Endothelial cell (in vitro differentiated cells): ENCODE measurements at places on chromosomes 2 and 18.

DNA sequence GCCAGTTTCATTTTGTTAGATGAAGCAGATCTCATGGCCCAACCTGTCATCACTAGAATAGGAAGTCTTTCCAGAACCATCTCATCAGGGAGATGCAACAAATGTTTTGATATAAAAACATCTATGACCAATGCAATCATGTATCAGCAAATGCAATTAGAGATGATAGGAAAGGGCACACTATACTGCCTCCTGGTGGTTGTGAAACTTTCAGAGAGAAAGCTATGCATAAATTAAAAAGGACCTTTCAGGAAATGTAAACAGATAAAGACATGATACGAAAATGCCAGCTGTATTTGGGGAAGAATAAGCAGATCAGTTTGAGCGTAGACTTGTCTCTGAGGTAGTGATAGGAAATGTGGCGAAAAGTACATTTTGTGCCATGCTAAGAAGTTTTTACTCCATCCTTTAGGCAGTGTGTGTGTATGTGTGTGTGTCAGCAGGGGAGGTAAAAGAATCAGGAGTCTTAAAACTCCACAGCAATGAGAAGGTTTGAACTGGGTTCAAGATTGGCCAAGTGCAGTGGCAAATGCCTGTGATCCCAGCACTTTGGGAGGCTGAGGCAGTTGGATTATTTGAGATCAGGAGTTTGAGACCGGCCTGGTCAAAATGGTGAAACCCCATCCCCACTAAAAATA lies 479.3 kb downstream of the CPS1 start:
- peak; percentile 31 for DNase-seq

DNA sequence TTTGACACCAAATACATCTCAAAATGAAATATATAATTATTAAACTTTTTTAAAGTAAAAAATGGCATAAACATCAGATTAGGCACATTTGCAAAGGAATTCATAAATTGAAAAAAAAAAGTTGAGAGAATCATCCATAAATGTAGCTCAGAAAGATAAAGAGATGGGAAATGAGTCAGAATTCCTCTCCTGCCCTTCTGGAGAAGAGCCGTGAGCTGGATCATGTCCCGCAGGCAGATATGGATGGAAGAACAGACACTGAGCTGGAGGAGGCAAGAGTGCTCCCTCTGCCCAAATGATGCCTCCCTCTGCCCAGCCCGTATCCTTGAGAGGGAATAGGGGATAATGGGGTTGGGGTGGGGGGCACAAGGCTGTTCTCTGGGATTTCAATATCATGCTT lies 190.9 kb downstream of the TFCP2L1 start:
- DNase-seq: no peak

- no peak for DNase-seq
Measured at GRCh38 chr2:212076456-212076855, 462.1 kb downstream of the ERBB4 start.

GRCh38 chr18:77983270-77983669 lies 733.6 kb downstream of the GALR1 start:
- no peak for DNase-seq

- no peak for DNase-seq
Measured at GRCh38 chr2:231715988-231716616, 7.8 kb downstream of the PTMA start.

DNA sequence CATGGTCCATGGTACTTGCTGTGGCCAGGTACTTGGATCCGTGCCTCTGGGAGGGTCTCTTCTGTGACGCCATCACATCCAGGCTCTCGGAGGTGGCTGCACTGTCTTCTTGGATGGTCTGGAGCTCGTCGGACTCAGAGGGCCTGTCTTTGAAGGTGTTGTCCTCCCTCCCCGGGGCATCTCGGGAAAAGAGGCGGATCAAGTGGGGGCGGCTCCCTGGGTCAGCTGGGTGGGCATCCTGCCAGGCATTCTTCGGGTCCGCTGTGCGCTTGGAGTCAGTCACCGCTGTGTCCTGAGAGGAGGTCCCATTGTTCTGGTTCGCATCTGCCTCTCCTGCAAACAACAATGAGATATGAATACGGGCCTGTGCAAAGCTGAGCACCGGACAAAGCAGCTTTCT lies 115.6 kb downstream of the MBP start:
- DNase-seq: no peak

- DNase-seq: no peak
Measured at GRCh38 chr18:54392543-54393023, 34.9 kb downstream of the C18orf54 start.

DNA sequence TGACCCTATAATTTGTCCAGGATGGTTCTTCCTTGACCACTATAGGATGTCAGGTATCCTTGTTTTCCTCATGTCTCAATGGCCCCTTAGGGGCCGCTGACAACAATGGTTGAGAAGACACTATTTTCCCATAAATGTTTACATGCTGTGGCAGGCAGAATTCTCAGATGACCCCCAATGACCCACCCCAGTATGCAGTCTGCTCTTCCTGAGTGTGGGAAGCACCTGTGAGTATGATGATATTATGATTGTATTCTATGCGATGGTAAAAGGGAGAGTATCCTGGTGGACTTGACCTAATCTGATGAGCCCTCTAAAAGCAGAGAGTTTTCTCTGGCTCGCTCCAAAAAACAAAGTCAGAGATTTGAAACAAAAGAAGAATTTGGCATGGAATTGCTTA lies 123.1 kb upstream of the DLX2 start:
- no peak for DNase-seq

- no peak for DNase-seq
Measured at GRCh38 chr2:159489476-159489875, 126.9 kb downstream of the BAZ2B start.

DNA sequence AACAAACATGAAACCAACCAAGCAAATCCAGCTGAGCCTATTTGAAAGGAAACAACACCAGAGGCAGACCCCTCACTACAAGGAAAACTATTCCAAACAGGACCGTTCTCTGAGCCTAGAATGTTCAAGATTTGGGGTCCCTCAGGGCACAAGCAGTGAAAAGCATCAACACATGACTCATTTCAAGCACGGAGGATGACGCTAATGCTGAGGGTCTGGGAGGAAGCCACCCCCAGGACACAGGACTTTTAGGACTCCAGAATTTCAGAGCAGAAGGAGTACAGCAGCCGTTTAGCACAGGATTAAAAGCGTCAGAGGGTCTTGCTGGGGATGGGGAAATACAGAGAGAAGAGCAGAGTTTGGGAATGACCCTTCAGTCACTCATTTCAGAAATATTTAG lies 168.9 kb downstream of the DLGAP1 start:
- DNase-seq: no peak

DNA sequence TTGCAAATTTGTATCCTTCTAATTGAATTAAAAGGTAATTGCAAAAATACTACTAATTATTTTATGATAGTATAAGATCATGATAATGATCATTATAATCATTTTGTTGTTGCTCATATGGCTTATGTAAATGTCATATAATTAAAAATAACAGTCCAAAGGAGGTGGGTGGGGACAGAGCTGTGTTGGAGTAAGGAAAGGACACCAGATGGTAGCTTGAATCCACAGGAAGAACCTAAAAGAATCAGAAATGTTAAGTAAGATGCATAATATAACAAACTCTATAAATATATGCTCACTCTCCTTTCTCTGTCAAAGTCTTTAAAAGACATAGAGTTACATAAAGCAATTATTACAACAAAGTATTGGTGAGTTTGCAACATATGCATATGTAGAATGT lies 650.7 kb upstream of the HS6ST1 start:
- DNase-seq: no peak

GRCh38 chr2:100808582-100808981 lies 11.4 kb upstream of the NPAS2 start:
- no peak for DNase-seq

DNA sequence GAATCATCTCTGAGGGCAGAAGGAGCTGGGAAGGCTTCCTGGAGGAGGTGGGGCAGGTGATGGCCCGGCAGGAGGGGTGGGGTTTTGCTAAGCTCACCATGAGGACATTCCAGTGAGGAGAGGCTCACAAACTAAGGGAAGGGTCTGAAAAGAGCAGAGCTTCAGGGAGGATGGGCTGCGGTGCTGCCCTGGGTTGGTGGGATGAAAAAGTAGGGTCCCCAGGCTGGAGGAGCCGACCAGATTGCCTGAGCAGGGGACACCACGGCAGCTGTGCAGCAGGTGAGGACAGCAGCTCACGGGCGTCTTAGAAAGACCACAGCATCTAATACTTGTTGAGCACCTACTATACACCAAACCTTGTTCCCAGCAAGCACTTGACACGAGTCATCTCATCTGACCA lies 82.2 kb downstream of the DYSF start:
- DNase-seq: no peak

DNA sequence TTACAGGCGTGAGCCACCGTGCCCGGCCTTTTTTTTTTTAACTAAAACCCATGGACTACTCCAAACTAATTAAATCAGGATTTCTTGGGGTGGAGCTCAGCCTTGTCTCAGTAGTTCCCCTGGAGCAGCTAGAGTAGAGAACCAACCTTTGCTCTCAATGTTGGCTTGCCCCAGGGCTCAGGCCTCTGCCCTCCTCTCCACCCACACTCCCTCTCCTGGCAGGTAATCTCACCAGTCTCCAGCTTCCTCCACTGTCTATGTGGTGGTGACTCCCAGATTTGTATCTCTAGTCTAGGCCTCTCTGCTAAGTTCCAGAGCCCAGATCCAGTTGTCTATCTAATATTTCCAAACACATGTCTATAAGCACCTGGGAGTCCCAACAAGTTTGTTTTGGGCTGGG lies 9.6 kb upstream of the MTA3 start:
- DNase-seq: no peak

DNA sequence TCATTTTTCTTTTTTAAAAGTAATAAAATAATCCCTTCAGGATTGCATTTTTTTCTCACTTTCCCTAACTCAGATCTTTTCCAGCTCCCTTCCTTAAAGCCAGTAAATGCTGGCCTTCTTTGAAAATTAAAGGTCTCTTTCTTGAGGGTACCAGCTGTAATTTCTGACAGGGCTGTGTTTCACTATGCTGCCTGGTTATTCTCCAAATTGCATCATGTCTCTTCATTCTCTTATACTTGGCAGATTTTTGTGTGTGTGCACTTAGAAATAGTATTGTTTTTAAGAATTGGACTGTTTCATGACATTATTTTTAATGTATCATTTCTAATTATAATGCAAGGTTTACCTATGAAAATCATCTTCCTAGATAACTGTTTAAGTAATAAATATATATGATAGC lies 72.0 kb upstream of the EPB41L5 start:
- DNase-seq: no peak

DNA sequence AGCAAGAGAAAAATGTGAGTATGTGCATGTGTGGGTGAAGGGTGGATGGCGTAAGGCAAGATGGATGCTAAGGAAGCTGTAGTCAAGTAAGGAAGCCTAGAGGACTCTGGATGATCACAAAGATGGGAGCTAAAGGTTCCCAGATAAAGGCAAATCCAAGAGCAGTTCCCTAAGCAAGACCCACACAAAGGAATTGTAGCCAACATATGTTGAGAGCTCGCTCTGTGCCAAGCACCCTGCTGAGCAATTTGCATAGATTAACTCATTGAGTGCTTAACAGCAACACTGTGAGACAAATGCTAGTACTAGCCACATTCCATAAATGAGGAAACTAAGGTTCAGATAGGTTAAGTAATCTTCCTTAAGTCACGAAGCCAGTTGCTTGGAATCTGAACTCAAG lies 132.6 kb downstream of the C1D start:
- no peak for DNase-seq

DNA sequence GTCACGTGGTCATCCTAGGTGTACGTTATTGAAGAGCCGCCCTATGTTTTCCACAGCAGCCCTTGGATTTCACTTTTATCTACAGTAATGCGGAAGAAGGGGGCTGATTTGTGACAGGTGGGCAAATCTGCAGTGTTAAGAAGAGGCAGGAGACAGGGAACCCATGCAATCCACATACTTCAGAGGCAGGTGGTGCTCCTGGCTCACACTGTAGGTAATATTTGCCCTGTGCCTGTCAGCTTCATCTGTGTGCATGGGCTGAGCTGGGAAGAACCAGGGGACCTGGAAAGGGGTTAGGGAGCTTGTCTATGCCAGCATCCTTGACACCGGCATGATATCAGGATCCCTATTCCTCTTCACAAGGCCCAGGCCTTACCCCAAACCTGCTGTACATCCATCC lies 183.9 kb downstream of the SH3RF3 start:
- DNase-seq: no peak

- DNase-seq: no peak
Measured at GRCh38 chr2:120904379-120904778, 168.7 kb downstream of the GLI2 start.

- DNase-seq: peak; percentile 53
Measured at GRCh38 chr2:241271706-241272302, 43.7 kb downstream of the HDLBP start.

DNA sequence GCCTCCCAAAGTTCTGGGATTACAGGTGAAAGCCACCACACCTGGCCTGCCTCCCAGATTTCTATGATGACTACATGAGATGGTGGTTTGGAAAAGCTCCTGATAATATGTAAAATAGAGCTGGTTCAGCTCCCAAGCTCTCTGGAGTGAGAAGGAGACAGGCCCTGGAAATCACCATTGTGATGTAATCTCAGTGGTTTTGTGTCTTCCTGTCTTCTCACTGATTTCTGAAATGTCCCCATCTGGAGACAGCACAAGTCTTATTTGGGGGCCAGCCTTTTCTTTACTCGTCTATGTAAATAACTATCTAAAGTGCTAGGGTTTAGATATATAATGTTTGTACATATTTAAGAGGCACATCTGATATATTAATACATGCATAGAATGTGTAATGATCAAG lies 64.0 kb downstream of the CCNT2 start:
- DNase-seq: no peak

GRCh38 chr2:460861-461260 lies 173.0 kb upstream of the ALKAL2 start:
- no peak for DNase-seq

- no peak for DNase-seq
Measured at GRCh38 chr2:203737360-203737759, 30.9 kb downstream of the CD28 start.

DNA sequence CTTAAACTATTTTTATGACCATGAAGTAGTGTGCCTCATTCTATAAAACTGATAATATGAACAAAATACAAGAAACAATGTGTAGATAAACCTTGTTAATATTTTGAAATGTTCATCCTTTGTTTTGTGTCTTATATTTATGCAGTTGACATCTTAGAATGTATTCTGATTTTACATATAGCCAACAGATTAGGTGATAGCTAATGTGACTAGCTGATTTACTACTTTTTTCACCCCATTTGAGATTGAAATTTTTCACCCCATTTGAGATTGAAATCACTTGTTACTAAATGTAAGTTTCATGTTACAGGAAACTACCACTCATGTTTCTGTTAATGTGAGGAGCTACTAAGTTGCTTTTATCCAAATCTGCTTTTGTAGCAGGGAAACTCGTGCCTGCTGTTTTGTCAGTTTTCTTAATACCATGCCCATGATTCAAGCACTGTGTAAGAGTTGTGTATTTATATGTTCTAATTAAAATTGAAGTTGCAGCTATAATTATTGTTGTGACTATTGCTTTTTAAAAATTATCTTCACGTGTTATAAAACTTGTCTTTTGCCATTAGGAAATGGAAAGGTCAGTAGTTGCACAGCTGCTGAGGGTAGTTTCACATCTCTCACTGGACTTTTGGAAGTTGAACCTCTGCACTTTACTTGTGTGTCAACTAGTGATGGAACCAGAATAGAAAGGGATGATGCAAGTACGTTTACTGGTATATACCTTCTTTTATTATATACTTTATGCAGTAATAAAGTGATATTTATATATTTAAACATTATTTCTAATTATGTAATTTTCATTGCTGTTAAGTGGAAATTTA lies 96.6 kb downstream of the BIRC6 start:
- no peak for DNase-seq

- no peak for DNase-seq
Measured at GRCh38 chr2:3098231-3098630, 279.4 kb downstream of the EIPR1 start.

- no peak for DNase-seq
Measured at GRCh38 chr2:196409376-196409775, 230.1 kb upstream of the CCDC150 start.

GRCh38 chr2:106304612-106305184 lies 110.6 kb upstream of the UXS1 start:
- DNase-seq: no peak
